ENCODE measurements at places on chromosomes 5 and 9.

DNA sequence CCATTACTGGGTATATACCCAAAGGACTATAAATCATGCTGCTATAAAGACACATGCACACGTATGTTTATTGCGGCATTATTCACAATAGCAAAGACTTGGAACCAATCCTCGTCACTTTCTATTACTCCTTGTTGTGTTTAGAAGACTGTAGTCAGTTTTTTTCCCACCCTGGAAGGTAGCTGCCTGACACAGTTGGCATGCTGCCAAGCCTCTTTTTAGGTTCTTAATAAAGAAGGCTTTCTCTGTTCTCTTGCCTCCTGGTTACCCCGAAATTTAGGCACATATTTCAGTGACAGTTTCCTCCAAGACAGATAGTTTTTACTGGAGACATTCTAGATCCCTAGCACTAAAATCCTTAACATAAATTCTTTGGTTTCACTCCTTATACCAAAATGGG lies 205.4 kb upstream of the PCSK5 start:
- no peak for DNase-seq

DNA sequence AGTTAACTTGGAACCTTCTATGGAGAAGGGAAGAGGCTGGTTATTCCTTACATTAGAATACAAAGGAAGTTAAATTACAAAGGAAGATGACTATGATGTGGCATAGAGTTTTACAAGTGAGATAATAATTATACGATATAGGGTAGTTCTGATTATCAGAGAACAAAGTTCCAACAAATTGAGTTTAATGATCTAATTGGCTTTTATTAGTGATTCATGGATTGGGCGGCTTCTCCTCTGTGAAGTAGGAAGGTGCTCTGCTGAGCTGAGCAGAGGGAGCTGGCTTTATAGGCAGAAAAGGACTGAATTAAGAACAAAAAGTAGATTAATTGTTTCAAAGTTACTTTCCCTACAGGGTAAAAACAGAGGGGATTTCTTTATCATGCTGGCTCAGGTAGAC lies 49.7 kb downstream of the PARP8 start:
- no peak for DNase-seq

DNA sequence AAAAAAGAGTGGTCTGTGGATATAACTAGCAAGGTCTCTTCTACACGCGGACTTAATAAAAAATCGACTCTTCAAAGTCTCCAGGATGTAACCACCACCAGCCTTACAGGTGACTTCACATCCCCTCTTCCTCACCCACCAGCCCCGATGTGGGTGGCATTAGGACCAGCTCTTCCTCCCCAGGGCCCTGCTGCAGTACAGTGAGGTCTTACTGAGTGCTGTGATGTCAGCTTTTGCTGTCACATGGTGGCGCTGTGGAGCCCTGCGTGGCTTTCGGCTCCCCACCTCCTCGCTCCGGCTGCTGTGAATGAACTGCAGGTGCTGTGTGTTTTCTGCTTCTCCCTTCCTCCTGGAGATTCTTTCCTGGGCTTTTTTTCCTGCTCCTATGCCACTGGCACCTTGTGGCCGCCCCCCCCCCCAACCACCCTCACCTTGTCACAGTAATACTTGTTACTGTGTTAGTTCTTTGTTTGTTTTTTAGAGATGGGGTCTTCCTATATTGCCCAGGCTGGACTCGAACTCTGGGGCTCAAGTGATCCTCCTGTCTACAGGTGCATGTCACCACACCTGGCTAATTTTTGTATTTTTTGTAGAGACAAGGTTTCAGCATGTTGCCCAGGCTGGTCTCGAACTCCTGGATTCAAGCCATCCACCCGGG lies 15.8 kb upstream of the RAPGEF1 start:
- peak; percentile 84 for DNase-seq

- no peak for DNase-seq
Measured at GRCh38 chr9:133572821-133573361, 36.3 kb downstream of the FAM163B start.

- peak; percentile 78 for DNase-seq
Measured at GRCh38 chr5:6788956-6789649, 75.9 kb downstream of the TENT4A start.

- no peak for DNase-seq
Measured at GRCh38 chr5:172533399-172534228, 79.3 kb upstream of the SH3PXD2B start.

GRCh38 chr9:5278486-5278885 lies 26.0 kb downstream of the RLN2 start:
- DNase-seq: no peak

- DNase-seq: peak; percentile 61
Measured at GRCh38 chr5:1031306-1031959, 22.8 kb downstream of the NKD2 start.

DNA sequence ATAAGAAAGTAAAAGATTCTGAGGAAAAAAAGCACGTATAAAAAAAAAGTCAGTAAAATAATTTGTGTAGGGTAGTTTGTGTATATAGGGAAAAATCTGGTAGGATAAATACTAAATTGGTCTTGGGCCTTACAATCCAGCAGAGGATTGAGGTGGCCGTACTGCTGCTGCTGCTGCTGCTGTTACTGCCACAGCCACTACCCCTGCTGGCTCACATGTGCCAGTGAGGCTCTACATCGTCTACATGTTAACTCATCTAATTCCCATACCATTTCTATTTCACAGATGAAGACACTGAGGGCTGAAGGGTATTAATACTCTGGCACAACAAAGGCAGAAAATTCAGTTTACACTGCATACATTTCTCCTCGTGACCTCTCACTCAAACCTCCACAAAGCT lies 928.5 kb downstream of the TLE4 start:
- peak; percentile 9 for DNase-seq

DNA sequence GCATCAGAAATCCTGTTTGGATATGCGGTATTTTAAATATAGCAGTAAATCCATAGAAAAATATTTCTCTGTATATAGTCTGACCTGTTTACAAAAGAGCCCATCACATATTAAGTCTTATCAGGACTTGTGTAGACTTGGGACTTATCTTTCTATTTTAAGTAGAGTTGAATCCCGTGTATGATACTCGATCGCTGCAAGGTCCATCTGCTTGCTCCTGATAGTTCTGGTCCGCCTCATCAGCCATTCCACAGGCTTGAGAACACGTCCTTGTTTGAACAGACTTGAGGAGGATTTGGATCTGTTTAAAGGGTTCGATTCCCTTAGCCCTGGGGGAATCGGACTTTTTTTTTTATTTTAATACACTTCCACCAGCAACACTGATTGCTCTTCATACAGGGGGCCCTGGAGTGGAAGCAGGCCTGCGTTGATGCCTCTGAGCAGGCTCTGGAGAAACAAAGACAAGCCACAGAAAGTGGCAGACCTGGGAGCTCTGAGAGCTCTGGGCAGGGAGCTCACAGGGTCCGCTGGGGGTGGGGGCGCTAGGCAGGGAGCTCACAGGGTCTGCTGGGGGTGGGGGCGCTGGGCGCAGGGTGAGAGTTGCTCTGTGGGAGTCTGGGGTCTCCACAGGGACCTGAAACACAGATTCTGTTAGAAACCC lies 112.2 kb downstream of the MVB12B start:
- no peak for DNase-seq

DNA sequence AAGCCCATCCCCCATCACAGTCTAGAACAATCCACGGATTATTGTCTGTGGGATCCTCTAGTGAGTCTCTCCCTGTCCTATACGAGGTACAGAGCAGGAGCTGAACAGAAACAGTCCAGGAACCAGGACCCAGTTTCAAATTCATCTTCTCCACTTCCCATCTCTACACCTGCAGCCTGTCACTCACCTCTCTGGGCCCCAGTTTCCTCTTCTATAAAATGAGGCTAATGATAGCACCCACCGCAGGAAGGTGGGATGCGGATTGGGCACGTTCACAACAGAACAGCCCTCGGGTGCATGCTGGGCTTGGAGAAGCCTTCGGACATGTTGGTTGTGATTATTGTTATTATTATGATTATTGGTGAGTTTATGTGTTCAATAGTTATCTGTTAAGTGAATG lies 78.5 kb downstream of the ANKRD33B start:
- DNase-seq: no peak

GRCh38 chr5:139950436-139950835 lies 92.7 kb downstream of the NRG2 start:
- DNase-seq: peak; percentile 4

DNA sequence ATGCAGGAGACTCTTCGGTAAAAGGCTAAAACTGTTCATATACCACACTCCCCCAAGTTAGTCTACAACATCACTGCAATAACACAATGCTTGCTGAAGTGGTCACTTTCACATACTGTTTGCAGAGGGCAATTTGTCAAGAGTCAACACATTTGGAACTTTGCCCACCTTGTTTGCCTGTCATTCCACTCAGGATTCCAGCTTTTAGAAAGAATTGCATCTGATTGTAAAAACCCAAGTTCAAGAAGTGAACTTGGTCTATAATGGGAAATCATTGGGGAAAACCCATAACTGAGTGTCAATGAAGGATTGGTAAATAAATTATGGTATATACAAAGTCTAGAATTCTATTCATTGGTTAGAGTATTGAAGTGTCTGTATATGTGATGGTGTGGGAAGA lies 120.5 kb downstream of the GADD45G start:
- DNase-seq: no peak

DNA sequence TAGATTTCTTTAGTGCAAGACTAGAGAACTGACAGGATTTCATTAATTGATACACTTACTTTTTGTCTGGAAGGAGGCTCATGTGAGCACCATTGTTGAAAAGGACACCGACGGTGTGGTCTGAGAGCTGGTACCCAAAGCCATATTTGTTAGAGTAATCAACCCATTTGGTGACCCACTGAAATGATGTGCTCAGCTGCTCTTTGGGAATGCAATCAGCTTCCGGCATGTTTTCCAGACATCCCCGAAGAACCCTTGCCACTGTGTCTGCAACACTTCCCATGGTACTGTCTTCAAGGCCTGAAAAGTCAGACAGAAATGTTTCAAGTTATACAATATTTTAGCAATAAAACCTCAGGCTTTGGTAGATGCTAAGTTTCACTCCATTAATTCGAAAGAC lies 4.4 kb downstream of the PLK2 start:
- no peak for DNase-seq

GRCh38 chr5:25713259-25713658 lies 1068.5 kb upstream of the CDH10 start:
- peak; percentile 5 for DNase-seq

- no peak for DNase-seq
Measured at GRCh38 chr5:153658606-153659005, 168.1 kb downstream of the GRIA1 start.

DNA sequence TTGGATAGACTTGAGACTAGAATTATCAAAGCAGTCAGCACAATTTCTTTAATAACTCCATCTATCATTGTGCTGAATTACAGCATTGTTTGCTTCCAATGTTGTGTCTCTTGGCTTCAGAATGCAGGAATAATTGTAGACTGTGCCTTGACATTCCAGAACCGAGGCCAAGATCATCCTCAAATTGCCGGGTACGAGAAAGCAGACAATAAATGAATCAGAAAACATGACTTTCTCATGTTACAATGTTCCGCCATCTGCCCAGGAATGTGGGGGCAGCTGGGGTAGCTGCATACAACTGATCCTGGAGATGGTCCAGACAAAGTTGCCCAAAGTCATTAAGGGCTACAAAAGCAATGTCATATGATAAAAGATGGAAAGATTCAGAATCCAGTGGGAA lies 206.2 kb upstream of the SGCD start:
- no peak for DNase-seq
